ENCODE measurements at places on chromosomes 16 and 17.

DNA sequence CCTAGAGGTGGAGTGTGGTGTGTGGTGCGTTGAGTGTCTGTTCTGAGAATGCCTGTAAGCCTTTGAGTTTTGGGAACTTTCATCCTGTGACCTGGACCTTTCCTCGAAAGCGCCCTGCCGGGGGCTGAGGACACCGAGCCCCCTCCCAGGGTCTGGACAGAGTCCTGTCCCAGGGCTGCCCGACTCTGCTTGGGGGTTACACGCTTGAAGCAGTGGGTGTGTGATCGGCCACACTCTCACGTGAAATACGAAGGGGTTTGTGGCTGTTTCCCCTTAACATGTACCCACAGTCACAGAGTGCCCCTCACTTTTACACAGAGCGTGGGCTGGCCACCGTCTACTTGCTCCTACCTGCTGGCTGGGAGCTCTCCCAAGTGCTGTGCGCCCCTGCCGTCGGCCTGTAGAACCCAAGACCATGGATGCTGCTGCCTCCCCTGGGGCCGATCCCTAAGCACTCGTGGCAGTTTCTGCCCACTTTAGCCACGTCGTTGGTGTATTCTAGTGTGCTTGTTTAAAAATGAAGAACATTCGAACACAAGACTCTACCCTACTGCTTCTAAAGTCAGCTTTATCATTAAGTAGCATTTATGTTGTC is 6.8 kb downstream of the ZNF750 start:
- DNase-seq = no peak

GRCh38 chr17:50154604-50155003 is 4.1 kb upstream of the PPP1R9B start:
- DNase-seq = no peak

DNA sequence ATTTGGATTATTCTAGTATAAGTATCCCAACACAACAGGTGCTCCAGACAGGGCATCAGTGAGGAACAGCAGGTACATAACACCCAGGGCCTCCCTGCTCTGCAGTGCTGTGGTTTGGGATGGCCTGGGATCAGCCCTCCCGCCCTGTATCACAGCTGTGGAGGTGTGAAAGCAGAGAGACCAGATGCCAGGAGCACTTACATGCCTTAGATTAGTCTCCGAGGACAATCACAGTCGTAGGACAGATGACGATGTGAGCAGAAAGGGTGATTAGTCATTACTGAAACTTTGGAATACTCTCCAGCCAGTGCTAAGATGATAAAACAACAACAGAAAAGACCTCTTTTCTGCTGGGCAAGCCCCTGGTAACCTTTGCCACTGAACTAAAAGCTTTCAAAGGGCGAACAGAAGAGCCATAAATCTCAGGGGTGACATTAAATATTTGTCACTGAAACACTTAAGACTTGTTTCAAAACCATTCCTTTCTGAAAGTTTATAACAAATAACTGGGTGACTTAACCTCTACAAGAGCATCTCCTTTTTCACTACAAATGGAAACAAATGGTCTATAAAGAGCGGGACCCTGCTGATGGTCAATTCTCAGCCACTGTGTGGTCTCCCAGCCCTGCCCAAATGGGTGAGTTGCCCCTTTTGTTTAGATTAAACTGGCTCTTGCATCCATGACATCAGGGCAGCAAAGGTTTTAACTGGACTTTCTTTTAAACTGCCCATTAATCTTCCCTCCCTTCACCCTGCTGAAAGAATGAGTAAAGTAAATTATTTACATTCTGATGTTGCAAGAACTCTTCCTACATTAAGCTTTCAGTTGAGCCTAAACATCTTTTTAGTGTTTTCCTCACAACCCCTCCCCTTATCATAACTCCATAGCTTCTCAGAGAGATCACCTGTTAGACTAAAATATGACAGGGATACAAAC is 183.1 kb upstream of the COX10 start:
- DNase-seq = no peak

GRCh38 chr17:51298508-51299371 is 38.4 kb downstream of the UTP18 start:
- no peak for DNase-seq

GRCh38 chr16:14289692-14290340 is 218.7 kb downstream of the MRTFB start:
- no peak for DNase-seq

- DNase-seq = no peak
Measured at GRCh38 chr16:2078691-2079090, 30.9 kb downstream of the TSC2 start.

DNA sequence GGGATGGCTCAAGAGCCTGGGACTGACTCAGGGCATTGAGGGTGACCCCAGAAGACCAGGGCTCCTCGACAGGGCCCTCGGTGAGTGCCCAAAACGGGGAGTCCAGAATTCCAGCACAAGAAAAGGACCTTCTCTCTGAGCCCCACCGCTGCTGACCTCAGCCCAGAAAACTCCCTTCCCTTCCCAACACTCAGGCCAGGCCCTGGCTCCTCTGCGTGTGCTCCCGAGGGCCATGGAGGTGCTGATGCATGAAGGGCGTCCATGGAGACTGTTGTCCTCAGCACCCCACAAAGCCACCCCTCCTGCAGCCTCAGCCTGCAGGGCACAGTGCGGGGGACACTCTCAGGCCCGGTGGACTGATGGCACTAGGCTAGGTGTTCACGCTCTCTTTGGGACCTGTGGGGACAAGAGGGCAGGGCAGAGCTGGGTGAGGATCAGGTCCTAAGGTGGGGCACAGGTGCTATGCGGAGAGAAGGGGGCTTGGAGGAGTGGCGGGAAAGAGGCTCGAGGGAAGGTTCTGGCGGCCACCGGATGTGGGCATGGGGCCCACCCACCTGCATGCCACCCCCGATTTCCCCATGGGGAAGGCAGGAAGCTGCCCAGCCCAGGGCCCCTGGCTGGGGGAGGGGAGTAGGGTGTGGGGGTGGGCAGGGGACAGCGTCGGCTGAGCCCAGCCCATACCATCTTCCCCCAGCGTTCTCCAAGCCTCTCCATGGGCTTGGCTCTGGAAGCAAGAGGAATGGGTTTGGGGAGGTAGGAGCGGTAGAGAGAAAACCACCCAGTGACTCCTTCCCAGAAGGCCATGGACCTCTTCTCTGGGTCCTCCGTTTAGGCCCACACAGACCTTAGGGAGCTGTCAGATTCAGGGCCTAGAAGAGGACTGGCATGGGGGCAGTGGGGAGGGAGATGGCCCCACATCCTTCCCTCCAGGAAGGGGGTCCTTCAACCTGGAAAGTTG is 4.5 kb upstream of the TSPOAP1 start:
- no peak for DNase-seq

Data from esophagus squamous epithelium (tissue), 5 donors.